Activated T-cell treated with anti-CD3 and anti-CD28 coated beads, Interleukin-2, amount 50 U/mL, for 72 hours (primary cell): ENCODE measurements at places on chromosomes 13 and 19. TPM values are rescaled to one million over a fixed set of nuclear protein-coding genes. Genes with fewer than 3 reads are reported as not detected.

- peaks cover 13% of the 10 kb centered on the region for H3K36me3 ChIP-seq
- no peak for DNase-seq
- no peaks in the 10 kb centered on the region for H3K27me3 ChIP-seq
- peak overlapping the region; percentile 83 for H3K27ac ChIP-seq
Observed at GRCh38 chr13:98451676-98452470, 125.0 kb downstream of the STK24 start.

DNA sequence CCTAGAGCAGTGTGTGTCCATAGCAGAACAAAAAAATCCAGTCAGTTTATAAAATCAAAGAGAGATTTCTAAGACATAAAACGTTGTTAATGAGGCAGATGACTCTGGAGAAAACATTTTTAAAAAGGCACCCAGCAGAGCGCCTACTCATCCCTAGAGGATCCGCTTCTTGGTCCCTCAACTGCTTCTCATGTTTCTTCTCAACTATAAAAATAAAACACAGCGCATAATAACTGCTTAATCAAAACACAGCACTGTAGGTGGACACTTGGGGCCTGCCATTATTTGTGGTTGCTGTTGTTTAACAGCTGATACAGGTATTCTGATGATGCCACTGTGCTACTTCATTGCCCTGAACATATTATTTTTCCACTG lies 347.9 kb downstream of the FGF9 start:
- peaks cover 13% of the 10 kb centered on the region for H3K4me1 ChIP-seq
- no peak overlapping the region for H3K27ac ChIP-seq
- H3K36me3 ChIP-seq = no peaks in the 10 kb centered on the region

- no peaks in the 10 kb centered on the region for H3K36me3 ChIP-seq
- DNase-seq = no peak
- no peak overlapping the region for H3K27ac ChIP-seq
- H3K27me3 ChIP-seq = peaks cover 6% of the 10 kb centered on the region
- peaks cover 45% of the 10 kb centered on the region for H3K4me1 ChIP-seq
- peak overlapping the region; percentile 80 for H3K4me3 ChIP-seq
Observed at GRCh38 chr13:30120133-30120822, 187.1 kb downstream of the KATNAL1 start.

GRCh38 chr13:91304741-91305140 lies 42.7 kb upstream of the MIR17HG start:
- DNase-seq = no peak
- no peak overlapping the region for H3K27ac ChIP-seq
- H3K4me3 ChIP-seq = no peak overlapping the region

DNA sequence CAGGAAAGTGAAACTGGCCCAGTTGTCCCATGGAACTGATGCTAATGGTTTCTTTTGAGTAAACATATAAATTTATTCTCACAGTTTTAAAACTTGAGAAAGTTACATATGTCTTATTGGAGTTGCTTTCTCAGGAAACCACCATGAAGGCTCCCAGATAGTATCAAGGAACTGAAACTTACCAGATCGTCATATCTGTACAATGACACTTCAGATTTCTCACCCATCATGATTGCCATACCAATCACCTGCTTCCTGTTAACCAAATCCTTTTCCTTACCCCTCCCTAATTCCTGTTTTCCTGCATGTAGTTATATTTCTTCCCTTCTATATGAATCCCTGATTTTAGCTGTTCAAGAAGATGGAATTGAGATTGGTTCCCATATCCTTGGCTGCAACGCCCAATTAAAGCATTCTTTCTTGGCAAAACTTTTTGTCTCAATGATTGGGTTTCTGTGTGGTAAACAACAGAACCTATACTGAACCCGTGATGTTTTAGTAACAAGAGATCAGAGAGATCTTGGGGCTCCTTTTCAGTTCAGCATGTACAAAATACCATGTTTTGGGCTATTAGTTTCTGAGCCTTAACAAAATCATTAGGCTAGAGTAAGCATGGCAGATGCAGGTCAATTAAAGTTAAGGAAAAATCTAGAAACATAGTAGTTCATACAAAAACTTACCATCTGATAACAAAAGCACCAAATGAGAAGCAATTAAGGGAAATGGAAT lies 781.3 kb upstream of the MIR17HG start:
- H3K4me3 ChIP-seq = no peak overlapping the region
- H3K27me3 ChIP-seq = no peaks in the 10 kb centered on the region
- H3K4me1 ChIP-seq = no peaks in the 10 kb centered on the region
- H3K27ac ChIP-seq = no peak overlapping the region
- DNase-seq = no peak
- H3K36me3 ChIP-seq = no peaks in the 10 kb centered on the region

GRCh38 chr19:46141421-46141820 lies 6.6 kb upstream of the IGFL2 start:
- H3K27ac ChIP-seq = no peak overlapping the region
- peaks cover 53% of the 10 kb centered on the region for H3K27me3 ChIP-seq
- H3K36me3 ChIP-seq = no peaks in the 10 kb centered on the region
- DNase-seq = no peak

The CALR3 gene
- not detected for total RNA-seq
